ENCODE measurements at places on chromosomes 11 and 22.
A peak's percentile ranks its signal among the peaks of the same experiment; 100 is the strongest.

DNA sequence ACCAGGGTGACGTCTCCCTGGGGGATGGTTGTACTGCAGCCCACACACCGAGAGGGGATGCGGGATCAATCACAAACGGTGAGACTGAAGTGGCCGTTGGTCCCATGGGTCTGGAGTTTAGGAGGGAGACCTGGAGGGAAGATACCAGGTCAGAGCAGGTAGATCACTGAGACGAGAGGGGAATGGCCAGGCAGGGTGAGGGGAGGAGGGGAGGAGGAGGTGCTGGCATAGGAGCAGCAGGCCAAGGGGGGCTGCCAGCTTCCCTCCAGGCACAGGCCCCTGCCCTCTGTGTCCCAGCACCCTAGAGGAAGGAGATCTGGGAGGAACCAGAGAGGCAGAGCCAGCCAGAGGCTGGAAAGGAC lies 7.0 kb downstream of the MAPK8IP2 start:
- no peak for DNase-seq

DNA sequence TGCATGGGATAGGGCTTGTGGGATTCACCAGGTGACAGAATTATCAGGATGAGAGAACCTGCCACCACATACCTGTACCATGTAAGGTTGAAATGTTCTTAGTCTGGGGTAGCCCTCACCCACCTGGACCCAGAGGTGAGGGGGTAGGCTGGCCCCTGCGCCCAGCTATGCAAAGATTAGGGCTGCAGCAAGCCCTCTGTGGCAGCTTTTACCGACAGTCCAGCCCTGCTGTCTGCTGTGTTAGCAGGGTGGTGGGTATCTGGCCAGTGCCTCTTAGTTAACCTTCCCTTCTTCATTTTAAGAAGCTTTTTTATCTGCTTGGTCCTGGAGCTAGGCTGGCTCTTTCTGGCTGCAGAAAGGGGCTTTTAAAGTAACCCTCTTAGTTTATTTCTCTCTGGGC lies 13.9 kb downstream of the INSC start:
- no peak for DNase-seq

DNA sequence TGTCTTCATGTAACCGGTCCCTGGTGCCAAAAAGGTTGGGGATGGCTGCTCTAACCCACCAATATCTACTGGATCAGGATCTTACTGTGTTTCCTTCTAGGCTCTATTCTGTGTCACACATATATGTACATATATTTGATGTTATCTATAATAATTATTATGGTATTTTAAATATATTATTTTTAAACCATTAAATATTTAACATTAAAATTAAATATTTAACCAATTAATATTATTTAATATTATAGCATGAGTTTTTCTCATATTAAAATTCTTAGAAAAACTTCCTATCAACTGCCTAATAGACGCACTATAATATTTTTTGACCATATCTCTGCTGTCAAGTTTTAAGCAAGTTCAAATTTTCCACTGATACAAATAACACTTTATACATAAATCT lies 196.9 kb upstream of the PLET1 start:
- no peak for DNase-seq

DNA sequence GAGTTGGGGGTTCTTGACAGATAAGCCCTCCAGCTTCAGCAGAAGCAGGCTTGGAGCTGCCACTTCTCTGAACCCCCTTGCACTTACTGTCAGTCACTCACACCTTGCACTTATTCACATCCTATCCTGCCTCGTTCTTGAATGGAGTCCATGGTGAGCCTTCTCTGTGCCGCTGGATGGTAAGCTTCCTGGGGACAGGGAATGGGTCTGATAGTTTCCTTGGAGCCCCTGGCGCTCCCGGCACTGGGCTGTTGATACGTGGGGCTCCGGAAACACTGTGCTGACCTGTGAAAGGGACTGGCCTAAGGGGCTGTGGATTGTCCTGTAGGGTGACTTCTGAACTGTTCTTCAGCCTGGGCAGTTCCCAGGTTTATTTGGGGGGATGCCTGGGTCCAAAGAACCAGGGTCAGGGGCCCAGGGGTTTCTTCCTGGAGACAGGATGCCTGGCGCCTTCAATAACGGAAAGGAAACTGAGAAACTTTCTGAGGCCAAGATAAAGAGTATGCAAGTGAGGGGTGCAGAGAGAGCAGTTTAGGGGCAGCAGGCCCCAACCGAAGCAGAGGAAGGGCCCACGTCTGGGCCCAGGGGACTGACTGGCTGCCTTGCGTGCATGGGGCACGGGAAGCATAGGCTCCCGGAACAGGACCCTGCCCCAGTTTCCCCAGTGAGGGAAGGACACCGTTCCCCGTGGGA lies 709 bp upstream of the ST3GAL4 start:
- DNase-seq, result no peak

GRCh38 chr11:19853016-19853415 lies 140.4 kb downstream of the NAV2 start:
- no peak for DNase-seq

DNA sequence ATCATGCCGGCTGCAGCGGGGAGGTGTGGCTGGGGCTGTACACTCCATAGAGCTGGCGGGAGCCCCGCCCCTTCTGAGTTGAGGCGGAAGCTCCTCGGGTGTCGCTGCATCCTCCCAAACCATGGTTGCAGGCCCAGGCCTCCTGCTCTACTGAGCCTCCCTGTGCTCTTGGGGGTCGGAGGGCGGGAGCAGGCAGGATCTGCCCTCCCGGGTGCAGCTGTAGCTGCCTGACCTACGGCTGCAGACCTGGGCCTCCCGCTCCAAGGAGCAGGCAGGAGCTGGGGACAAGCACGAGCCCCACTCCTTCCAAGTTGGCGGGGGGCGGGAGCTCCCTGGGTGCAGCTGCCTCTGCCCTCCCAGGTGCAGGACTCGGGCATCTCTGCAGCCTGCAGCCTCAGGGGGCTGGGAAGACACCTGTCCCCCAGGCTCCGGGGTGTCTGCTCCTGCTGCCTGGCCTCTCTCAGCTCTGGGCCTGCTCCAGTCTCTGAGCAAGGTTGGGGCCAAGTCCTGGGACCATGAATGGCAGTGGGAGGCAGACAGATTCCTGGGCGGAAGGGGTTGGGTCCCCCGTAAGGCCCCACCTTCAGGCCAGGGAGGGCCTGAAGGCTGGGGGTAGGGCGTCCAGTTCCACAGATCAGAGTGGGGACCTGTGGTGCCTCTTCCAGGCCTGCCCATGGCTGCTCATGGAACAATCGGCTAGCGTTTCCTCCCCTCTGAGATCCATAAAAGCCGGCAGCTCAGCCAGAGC lies 46.4 kb upstream of the SC5D start:
- DNase-seq, result peak; percentile 92

- peak; percentile 36 for DNase-seq
These were observed 9.8 kb upstream of the DDX10 start for GRCh38 chr11:108654994-108655631.

- no peak for DNase-seq
These were observed 7.5 kb downstream of the DPAGT1 start for GRCh38 chr11:119093942-119094815.

DNA sequence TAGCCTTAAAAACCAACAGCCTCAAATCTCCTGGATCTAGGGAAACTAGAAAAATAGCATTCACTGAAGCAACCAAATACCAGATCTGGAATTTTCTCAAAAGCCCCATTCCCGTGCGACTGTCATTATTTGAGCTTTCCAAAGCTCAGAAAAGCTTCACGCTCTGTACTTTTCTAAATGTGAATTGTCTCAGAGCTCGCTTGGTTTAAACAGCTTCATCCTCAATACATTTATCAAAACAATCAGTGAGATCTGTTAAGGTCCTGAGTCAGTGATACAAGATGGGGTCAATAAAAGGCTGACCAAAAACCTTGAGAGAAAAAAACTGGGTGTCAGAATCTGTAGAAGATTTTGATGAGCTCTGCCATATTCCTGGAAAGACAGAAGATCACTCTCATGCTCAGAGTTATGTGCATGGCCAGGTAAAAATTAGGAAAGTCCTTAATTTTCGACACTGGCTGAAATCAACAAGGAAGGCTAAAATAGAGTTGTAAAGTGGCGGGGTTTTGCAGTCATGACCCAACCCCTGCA lies 60.2 kb upstream of the VPREB1 start:
- DNase-seq, result no peak

DNA sequence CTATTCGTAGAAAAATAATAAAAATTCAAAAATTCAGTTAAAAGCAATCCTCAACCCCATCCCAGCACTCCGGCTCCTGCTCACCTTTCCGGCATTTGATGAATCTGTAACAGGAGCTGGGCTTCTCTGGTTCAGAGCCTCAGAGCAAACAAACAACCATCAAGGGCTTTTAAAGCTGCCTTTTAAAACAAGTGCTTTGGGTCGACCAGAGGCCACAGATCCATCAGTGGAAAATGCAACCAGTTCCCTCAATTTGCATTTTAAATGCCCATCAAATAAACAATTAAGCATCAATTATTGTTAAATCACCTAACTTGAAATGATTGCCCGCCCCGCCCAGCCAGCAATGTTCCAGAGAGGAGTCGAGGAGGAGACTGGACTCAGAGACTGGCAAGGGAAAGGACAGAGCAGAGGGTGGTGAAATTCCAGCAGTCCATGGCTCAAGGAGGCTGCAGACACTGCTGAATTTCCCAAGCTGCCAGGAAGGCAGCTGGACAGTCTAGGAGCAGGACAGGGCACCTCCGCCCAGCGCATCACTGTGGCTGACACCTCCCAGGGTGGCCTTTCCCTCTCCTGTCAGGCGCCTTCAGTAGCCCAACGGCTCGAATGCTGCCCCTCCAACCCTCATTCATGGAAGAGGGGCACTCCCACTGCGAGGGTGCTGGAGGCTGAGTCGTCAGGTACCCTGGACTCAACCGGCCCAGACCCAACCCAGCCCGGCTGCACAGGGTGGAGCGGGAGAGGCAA lies 7.5 kb downstream of the FXYD6 start:
- no peak for DNase-seq

- DNase-seq, result peak; percentile 89
These were observed 19.6 kb downstream of the VPS37C start for GRCh38 chr11:61141601-61142028.

DNA sequence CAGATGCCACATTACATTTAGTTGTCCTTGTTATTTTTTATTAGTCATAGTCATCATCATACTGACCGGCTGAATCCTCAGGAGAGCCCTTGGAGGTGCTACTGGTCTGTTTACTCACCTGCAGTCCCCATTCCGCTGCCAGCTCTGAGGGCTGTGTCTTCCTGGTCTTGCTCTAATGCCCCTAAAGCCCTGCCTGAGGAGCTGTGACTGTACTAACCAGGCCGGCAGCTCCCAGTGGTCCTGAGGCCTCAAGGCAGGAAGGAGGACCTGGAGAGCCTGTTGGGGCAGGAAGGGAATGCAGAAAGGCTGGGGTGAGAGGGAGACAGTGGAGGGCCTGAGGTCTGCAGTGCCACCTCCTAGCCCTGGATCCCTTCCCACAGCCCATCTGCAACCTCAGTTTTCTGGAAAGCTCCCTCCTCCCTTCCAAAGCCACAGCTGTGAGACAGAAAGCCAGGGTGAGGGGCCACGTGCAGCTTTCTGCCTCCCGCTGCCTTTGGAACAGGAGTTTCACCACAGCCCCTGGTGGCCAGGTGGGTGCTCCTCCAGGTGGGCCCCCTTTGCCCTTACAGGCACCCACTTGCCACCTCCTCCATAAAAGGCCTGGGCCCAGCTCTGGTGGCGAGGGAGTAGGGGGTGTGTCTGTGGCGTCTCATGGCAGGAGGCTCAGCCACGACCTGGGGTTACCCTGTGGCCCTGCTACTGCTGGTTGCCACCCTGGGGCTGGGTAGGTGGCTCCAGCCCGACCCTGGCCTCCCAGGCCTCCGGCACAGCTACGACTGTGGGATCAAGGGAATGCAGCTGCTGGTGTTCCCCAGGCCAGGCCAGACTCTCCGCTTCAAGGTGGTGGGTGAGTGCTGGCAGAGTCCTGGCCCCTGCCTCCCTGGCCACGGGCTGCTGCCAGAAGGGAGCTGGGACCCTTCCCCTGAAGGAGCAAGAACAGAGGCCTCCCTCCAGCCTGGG lies at the start of gene ZP1:
TSS of gene ZP1 (plus strand) at position 632 of the 960 bp plus-strand sequence. CDS start at position 652, 20 bp downstream.
- peak; percentile 65 for DNase-seq

- no peak for DNase-seq
These were observed 9.2 kb downstream of the PRR5 start for GRCh38 chr22:44711241-44711560.

DNA sequence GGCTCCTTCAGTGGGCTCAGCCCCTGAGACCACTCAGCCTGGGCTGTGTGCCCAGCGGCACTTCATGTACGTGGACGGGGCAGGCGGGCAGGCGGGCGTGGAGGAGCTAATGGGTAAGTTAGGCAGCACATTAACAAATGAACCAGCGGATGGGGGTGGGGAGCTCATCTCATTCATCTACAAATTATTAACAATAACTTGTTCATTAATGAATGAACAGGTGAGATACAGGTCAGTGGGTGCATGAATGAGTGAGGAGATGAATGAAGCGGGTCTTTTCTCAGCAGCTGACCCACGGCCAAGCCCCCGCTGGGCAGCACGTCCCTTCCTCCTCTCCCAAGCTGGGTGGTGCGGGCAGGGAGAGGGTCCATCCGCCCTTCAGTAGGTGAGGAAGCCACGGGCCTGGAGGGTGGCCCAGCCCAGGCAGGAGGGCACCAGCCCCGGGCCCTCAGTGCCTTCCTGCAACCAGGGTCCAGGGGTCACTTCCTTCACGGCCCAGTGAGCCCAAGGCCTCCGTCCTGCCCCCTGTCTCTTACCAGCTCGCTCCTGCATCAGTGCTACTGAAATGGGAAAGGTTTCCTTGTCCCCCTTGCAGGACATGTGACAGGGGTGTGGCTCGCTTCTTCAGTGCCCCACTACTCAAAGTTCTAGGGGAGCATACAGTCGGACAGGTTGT lies 60.5 kb upstream of the KCNQ1OT1 start:
- no peak for DNase-seq

GRCh38 chr11:114162719-114163123 lies 103.2 kb downstream of the ZBTB16 start:
- peak; percentile 73 for DNase-seq

- no peak for DNase-seq
These were observed 12.6 kb upstream of the EIF3M start for GRCh38 chr11:32571039-32571438.

DNA sequence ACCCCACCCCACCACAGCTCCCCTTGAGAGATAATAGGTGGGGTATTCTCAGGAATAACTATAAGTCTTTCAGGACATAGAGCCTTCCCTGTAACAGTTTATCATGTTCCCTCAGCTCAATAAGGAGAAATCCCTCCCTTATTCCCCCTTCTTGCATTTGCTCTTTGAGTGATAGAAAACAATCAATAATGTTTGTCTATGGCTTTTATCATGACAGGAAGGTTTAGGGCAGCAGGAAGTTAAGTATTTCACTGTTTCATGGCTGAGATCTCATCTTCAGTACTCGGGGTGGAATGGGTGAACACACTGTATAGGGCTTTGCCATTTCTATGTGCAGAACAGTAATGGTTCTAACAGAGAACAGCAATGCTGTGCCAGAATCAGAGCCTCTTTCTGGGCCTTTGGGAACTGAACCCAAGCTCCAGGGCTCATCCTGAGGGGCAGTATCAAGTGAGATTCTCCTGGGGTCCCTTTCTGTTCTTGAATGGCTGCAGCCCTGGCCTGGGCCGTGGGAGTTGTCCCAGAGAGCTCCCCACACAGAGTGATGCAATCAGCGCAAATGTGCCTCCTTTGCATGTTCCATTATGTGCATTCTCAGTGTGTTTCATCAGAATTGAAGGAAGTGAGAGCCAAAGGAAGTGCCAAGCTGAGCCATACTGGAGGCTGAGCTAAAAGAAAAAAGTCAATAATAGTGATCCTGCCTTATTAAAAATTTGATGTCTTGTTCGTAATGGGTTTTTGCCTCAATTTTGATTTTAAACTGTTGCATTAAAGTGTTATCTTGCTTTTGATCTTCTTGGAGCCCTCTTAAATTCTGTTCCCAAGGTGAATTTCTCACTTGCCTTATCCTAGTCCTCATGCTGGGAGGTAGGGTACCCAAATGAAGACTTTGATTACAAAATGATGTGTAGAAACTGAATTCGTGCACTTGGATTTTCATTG lies 2.9 kb upstream of the CYP2R1 start:
- DNase-seq, result no peak
